ENCODE measurements at places on chromosomes 1 and 21.

DNA sequence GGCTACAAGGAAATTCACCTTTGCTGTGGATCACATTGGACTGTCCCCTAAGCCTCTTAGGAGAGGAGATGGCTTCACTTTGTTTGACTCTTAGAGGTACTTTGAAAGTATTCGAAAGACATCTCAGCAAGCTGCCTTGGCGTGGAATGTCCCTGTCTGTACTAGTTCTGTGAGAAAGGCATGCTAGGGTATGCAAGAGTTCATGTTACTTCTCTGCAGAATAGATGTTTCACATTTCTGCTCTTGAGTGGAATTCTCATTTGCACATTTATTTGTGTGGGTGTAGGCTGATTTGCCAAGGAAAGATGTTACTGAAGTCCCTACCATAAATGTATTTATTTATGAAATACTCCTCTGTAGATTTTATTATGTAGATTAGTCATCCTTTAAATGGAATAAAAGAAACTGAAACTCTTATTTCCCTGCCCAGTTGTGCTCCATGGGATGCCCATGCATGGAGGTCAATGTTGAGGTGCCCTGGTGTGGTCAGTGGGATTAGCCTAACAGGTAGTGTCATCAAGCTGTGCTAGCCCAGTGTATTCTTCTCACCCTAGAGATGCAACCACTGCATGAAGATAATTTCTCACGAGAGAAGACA lies 13.8 kb downstream of the MIA3 start:
- DNase-seq: no peak

DNA sequence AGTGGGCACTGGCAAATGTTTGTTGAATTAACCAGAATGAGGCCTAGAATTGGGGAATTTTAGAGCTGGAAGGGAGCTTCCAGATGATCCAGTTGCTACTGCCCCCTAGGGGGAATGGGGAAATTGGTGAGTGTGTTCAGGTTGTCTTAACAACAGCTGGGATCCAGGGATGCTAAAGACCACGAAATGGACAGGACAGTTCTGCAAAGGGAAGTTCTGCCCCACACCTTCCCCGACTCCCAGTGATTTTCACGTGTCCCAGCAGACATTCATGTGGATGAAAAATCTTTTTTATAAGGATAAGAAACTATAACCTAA lies 33.9 kb downstream of the TRIM62 start:
- DNase-seq: no peak

DNA sequence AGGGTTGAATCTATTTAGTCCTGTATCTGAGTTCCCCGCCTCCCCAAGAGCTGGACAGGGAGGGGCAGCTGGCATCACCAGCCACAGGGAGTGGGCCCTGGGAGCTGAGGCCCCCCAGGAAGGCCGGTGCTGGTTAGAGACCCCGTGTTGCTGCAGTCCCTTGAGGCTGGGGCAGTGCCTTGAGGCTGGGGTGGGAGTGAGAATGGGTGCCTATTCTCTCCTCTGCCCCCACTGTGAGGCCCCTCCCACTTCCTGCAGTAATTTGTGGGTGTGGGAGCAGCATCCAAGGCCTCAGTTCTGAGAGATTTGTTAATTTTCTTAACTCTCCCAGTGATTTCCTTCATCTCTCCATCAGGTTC lies 2.5 kb upstream of the TRAPPC3 start:
- no peak for DNase-seq

GRCh38 chr1:17819129-17819802 lies 64.1 kb downstream of the ACTL8 start:
- no peak for DNase-seq

DNA sequence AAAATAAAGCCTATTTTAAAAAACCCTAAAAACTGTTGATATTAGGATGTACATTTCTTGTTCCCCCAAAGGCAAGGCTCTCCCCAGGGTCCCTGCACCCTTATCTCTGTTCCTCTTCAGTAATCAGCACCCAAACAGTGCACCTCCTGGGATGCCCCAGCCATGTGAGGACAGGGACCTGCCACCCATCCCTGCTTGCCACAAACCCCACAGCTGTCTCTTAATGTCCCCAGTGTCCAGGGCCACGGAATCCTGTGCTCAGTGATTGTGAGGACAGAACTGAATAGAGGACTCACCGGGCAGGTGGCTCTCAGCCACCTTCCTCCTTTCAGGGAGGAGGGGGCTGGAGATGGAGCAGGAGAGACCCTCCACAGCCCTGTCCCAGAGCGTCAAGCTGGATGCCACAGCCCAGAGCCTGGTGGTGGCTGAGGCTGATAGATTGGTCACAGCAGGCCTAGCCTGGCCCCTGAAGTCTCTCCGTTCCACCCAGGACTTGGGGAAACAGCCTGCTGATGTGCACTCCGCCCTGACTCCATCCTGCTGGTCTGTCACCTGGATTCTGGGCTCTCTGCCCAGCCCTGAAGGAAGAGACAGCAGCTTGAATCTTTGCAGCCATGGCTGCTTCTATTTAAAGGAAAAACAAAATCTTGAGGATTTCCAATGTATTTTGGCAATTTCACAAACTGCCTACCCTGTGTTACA lies 23.1 kb downstream of the RNF187 start:
- DNase-seq: no peak

DNA sequence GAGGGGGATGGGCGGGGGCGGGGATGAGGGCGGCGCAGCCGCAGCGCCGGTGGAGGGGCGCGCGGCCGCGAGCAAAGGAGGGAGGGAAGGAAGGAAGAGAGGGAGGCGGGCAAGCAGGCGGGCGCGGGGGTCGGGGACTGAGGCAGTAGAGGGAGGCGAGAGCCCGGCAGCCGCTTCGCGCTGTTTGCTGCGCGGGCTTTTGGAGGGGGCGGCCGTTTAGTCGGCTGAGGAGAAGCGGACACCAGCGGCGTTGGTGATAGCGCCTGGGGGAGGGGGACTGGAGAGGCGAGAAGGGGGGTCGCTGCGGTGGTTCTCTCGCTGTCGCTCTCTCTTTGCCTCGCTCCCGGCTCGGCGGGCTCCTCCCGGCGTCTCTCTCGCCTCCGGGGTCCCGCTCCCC lies at the start of gene HS2ST1:
HS2ST1 (plus strand) TSS at position 35 of the 397 bp plus-strand sequence.
- no peak for DNase-seq

- DNase-seq: no peak
These were observed 1.3 kb downstream of the SIPA1L2 start for GRCh38 chr1:232628335-232629249.

GRCh38 chr1:105544475-105544874 lies 1512.0 kb upstream of the PRMT6 start:
- DNase-seq: no peak

DNA sequence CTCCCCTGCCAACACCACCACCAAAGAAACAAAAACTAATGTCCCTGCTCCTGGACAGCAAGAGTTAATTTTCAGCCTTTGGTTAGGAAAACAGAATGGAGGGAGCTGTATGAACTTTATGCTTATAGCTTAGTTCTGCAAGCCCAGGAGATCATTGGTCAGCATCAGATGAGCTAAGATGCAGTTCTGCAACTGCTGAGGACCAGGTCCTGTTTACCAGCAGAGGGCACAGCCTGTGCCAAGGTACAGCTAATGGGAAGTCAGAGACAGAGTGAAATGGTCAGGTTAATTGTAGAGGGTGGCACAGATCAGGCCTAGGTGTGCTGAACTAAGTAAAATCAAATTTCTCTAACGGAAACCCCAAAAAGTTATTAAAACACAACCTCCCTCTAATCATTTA lies 161.3 kb downstream of the ROR1 start:
- no peak for DNase-seq

DNA sequence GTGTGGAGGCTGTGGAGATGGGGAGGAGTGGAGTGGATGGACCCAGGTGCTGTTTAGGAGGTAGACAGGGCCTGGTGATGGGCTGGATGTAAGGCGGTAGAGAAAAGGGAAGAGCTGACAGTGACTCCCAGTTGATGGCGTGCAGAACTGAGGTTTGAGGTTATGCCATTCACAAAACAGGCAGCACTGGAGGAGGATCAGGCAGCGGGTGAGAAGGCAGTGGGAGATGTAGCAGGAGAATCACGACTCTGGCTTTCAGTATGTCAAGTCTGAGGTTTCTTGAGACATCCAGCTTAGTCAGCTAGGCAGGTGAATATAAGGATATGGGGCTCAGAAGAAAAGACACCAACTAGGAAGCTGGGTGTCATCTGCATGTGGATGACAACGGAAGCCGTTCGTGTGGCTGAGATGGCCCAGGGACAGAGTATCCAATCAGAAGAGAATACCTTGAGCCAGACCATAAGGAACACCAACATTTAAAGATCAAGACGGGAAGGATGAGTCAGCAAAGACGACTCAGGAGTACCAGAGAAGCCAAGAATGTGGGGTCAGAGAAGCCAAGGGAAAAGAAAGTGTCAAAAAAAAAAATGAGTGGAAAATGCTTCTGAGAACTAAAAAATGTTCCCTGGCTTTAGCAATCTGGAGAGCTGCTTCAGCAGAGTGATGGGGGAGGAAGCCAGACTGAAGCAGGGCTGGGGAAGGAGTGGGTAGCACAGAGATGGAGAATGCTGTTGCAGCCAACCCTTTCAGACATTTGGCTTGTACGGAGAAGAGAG lies 15.2 kb downstream of the LRRN2 start:
- DNase-seq: no peak

- DNase-seq: no peak
These were observed 313.1 kb upstream of the TMPRSS15 start for GRCh38 chr21:18716578-18717138.

- DNase-seq: peak; percentile 4
These were observed 64.0 kb upstream of the ZNF281 start for GRCh38 chr1:200473698-200474371.

- DNase-seq: no peak
These were observed 357.0 kb downstream of the TTLL7 start for GRCh38 chr1:83641796-83642443.

GRCh38 chr1:119946724-119947123 lies 50.4 kb upstream of the ADAM30 start:
- no peak for DNase-seq

DNA sequence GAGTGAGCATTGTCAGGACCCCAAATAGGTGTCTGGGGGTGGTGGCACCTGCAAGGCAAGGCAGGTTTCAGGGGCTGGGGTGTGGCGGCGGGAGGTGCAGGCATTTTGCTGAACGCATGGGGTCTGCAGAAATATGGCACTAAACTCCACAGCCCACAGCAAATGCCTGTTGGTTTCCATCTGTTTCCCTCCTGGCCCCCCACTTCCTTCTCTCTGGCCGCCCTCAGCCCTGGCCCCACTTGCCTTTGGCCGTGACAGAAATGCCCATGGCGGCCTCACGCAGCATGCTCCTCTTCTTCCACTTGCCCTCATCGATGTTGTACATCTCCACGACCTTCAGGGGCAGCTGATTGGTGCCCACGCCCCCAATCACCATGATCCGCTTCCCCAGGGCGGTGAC lies 13.7 kb downstream of the KLHDC8A start:
- no peak for DNase-seq

- DNase-seq: no peak
These were observed 122.5 kb upstream of the C1orf87 start for GRCh38 chr1:60196026-60196425.

DNA sequence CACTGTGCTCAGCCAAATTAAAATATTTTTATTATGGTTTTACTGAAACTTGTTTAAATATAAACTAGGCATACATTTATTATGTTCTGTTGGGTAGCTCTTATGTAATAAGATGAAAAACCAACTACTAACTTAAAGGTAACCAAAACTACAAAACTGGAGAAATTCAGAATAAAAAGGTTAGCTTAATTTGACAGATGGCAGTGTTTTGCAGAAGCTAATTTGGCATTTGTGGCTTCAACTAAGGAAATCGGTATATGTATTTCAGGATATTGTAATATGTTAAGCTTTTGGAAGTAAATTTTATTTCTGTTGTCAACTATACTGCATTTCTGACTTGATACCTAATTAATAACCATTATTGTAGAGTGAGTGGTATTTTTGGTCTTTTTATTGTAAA lies 18.8 kb downstream of the USP25 start:
- no peak for DNase-seq

- no peak for DNase-seq
These were observed 67.4 kb upstream of the PLA2G4A start for GRCh38 chr1:186761358-186761757.

DNA sequence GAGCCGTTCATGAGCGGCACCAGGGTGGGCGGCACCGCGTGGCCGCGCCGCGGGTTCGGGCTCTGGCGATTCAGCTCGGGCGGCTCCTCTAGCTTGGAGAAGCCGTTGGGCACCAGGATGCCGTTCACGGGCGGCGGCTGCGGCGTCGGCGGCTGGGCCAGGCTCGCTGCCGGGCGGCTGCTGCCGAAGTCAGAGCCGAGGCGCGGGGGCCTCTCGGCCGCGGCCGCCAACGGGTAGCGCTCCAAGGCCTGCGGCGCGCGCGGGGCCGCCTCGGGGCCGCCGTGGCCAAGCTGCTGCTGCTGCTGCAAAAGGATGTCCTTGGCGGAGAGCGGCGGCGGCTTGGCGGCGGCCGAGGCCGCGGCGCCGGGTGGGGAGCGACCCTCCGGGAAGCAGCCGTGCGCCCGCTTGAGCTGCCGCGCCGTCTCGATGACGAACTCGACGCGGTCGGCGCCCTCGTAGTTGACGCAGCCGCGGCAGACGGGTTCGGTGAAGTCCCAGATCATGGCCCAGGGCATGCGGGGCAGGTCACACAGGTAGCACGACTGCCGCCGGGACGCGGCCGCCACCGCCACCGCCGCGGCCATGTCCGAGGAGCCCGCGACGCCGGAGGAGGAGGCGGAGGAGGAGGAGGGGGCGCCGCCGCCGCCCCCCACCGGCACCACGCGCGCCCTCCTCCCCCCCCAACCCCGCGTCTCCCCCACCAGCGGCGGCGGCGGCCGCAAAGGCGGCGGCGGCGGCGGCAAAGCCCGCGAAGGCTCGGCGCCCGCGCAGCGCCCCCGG lies 877 bp downstream of the IRF2BP2 start:
- DNase-seq: peak; percentile 56

DNA sequence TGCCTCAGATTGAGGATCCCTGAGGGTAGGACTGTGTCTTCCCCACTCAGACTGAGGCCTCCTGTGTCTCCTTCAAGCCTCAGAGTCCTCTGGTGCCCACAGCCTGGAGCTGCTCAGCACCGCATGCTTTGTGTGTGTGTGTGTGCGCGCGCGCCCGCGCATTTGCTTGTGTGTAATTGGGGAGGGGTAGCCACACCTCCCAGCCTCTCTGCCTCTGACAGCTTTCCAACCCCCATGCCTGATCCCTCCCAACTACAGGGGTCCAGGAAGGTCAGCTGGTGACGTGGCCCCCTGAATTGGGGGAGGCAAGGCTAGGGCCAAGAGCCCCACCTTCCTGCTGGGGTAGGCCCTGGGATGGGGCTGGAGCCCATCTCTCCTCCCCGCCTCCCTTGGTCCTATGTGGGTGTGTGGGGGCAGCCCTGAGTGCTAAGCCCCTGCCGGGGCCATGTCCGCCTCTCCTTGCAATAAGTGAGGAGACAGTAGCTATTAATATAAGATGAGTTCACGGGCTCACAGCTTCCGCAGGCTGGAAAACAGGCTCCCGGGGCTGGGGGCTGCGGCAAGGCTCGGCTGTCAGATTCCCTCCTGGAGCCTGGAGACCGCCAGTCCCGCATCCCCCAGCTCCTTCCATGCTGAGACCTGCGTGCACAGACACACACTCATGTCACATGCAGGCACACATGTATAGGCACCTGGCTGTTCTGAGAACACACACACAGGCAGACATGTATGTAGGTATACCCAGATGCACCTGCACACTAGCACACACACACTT lies 7.0 kb downstream of the GPR3 start:
- no peak for DNase-seq

Data from nephron progenitor cell (in vitro differentiated cells).